ENCODE measurements at places on chromosomes 12 and 14.
A peak's percentile ranks its signal among the peaks of the same experiment; 100 is the strongest.

- DNase-seq = no peak
Observed at GRCh38 chr14:62185078-62185477, 422.9 kb downstream of the SNAPC1 start.

DNA sequence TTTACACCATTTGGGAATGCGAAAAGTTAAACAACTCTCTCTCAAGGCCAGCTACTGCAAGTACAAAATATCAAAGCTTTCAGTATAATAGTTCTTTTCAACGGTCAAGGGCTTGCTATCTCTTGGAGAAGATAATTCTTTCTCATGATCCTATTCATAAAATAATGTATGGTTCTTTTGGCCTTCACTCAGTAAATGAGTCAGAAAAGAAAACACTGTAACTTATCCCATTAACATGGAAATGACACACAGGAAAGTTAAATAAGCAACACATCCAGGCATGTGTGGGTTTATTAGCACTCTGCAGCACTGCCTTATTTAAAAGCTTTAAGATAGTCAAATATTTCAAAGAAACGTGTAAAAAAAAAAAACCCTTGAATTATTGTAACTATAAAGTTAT, 36.9 kb downstream of the ZFC3H1 start:
- DNase-seq = no peak

- DNase-seq = no peak
Observed at GRCh38 chr14:20607617-20608016, 16.4 kb upstream of the RNASE12 start.

DNA sequence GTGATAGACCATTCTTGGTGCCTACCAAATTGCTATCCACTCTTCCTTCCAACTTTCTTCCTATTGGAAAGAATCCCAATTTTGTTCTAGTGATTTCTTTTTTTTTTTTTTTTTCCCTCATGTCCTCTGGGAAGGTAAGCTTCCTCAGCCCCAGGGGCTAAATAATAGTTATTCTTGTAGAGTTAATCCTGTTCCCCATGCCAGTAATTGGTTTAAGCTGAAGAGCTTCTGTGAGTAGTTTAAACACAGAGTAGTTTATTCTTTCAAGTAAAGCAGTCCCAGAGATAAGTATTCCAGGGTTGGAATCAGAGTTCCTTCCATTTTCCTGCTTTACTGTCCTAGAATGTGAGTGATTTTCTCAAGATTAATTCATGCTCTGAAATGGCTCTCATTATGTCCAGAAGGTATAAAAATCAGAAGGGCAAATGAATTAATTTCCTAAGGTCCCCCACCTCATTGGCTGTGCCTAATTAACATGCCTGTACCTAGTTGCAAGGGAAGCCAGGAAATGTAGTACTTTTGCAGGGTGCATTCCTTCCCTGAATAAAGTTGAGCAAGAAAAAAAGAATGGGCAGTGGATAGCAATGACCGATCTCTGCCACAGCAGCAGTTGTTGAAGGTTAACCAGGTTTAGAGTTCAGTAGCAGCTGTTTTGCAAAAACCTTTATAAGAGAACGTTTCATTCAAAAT, 97.8 kb downstream of the PLEKHA5 start:
- peak; percentile 47 for DNase-seq

DNA sequence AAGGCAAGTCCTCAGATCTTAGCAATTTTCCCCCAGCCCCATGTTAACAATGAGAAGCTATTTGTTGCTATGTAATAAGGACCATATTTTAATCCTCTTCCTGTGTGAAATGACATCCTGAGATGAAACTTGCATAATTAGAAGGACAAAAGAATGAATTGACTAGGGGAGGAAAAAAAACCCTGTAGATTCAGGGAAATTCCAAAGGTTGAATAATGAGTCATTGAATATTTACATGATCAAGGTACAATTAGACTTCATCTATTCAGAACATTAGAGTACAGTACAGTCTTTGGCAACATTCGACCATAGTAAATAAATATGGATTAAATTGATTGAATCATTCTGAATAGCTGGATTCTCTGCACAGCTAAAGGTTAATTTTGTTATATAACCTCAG, 9.4 kb downstream of the MYBPC1 start:
- DNase-seq = no peak
